ENCODE measurements at places on chromosomes 6 and 20.

GRCh38 chr20:19699180-19699971, 58.7 kb upstream of the RIN2 start:
- DNase-seq, result peak; percentile 87

DNA sequence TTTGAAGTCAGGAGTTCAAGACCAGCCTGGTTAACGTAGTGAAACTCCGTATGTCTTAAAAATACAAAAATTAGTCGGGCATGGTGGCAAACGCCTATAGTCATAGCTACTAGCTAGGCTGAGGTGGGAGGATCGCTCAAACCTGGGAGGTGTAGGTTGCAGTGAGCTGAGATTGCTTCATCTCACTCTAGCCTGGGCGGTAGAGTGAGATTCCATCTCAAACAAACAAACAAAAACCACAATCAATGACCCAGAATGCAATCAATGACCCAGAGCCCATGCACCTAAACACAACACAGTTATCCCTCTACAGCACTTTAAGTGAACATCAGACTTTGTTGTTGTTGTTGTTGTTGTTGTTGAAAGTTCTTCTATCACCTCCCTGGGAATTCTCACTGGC, 77.9 kb downstream of the MYB start:
- no peak for DNase-seq

- DNase-seq, result no peak
Observed at GRCh38 chr6:30842754-30843610, 41.3 kb upstream of the DDR1 start.

DNA sequence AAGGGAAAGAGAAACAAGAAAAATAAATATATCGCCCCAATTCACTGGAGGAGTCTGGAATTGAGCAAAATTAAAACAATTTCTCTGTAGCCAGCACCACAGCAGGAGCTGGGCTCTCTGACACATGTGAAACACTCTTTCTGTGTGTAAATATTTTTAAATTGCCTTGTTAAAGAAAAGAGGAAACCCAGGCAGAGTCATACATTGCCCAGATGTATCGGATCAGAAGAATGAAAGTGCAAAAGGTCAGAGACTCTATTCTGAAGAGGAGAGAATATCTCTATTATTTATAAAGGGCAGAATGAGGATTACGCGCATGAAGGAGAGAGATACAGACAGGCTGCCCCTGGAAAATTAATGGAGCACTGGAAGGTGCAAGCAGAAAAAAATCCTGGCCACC, 127.0 kb upstream of the MAN1A1 start:
- DNase-seq, result no peak

DNA sequence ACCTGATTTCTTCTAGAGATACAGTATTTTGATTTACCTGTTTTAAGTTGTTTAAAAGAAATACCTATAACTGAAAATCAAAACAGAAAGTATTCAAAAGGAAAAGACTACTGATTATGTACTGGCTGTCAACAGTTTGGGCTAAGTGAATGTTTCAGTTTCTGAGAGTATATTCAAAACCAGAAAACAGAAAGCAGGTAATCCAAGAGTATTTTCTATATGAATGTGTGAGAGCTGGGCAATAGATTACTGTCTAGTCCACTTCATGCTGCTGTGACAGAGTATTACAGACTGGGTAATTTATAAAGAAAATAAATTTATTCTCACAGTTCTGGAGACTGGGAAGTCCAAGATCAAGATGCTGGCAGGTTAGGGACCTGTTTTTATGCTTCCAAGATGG, 261.0 kb downstream of the ARHGAP18 start:
- DNase-seq, result no peak

- DNase-seq, result no peak
Observed at GRCh38 chr20:46006022-46006705, 2.5 kb upstream of the MMP9 start.

- DNase-seq, result peak; percentile 97
Observed at GRCh38 chr20:49989234-49990065, 6.7 kb downstream of the SNAI1 start.

DNA sequence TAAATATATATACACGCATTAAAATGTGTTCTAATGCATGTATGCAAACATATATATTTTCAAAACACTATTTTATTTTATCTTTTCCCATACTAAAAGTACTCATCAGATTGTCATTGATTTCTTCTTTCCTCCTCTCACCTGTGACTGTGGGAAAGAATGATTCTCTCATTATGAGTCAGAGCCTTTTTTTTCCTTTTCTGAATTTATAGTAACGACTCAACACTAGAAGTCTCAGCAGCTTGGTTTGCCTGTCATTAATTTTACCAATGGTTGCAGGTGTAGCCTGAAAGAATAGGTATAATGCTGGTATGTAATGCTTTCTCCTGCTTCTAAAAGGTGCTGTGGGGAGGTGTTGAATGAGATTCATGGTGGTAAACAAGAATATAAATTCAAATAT, 328.7 kb downstream of the UTRN start:
- no peak for DNase-seq

Data from kidney capillary endothelial cell (primary cell).